ENCODE measurements at places on chromosomes 12 and 14.

DNA sequence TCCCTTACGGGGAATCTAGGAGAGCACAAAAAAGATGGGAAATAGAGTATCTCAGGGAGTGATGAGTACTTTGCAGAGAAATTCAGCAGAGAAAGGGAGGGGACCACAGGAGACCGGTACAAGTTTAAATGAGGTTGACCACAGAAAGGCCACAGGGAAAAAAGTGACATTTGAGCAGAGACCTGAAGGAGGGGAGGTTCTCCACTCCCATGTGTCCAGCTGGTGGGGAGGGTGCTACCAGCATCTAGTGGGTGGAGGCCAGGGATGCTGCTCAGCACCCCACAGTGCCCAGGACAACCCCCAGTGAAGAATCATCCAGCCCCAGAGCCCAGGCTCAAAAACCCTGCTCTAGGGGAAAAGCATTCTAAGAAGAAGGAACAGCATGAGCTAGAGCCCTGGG lies 34.6 kb downstream of the TESC start:
- no peak for DNase-seq

GRCh38 chr12:102954134-102954533 lies 3.3 kb upstream of the ASCL1 start:
- DNase-seq: no peak

- DNase-seq: no peak
Measured at GRCh38 chr12:75998292-75999063, 33.1 kb downstream of the PHLDA1 start.

DNA sequence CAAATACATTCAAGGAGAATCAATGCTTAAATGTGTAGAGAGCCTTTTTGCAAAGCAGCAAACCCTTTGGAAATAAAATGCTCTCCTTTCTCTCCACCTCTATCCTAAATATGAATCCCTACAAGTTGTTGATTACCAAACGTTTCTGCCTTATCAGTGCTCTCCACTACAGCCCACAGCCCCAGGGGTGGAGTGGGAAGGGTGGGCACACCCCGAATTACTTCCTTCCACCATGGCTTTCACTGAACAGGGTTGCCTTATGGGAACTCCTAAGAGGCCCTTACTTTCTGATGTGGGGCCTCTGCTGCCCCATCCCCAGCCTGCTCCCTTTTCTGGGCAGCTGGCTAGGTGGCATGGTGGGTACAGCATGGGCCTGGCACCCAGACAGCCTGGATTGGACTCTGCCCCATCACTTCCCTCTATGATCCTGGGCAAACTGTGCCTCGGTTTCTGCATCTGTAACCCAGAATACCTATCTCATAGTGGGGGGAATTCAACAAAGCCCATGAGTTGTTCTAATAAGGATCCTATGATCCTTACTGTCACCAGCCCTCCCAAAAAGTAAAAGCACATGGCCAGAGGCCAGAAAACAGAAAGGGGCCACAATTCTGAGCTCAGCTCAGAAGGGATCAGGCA lies 16.1 kb downstream of the AK7 start:
- no peak for DNase-seq

- DNase-seq: no peak
Measured at GRCh38 chr14:105908006-105908405, 381.6 kb downstream of the TMEM121 start.

DNA sequence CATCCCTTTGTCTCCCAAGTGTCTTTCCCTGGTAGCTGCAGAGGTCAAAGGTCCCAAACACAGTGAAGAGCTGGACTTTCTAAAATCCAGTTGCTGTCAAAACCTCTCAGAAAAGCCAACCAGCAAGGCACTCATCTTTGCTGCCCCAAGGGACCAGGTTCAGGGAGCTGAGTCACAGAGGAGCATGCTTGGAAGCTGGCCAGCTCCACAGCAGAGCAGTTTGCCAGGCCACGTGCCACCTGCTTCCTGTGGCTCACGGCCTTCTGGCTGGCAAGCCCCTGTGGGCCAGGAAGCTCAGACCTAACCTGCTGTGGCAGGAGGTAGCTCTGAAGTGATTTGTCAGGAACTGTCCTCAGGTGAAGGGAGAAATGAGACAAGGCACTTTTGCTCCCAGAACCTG lies 3.6 kb downstream of the ISCU start:
- no peak for DNase-seq

GRCh38 chr14:103104654-103105452 lies 10.3 kb downstream of the EXOC3L4 start:
- DNase-seq: no peak

GRCh38 chr12:126385785-126386184 lies 1320.5 kb downstream of the AACS start:
- DNase-seq: no peak

DNA sequence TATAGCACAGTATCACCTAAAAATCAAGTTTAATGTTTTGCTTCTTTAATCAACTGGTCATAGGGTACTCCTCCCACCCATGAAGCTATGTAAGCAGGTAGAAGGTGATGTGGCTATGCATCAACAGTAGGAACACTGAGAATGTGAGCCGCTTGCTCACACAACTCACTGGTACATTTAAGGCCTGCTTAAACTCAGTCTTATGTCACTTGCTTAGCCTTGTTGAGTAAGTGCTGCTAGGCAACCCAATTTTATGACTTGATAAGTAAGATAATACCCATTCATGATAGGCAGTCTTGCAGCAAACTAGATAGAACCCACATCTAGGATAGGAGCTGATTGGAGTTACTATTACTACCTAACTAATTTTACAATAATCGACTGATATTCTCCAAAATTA lies 70.0 kb upstream of the BMP4 start:
- DNase-seq: no peak

DNA sequence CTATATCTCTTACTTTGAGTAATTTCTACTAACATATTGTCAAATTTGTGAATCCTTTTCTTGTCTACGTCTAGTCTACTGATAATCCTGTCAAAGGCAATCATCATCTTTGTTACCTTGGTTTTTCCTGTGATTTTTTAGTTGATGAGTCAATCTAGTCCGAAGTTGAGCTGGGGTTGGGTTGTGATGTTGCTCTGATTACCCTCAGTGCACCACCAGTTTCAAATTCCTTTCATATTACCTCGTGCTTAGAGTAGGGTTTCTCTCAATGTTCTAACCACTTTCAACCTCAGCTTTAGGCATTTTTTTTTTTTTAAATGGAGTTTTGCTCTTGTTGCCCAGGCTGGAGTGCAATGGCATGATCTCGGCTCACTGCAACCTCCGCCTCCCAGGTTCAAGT lies 186.8 kb downstream of the BTG1 start:
- no peak for DNase-seq

- DNase-seq: no peak
Measured at GRCh38 chr14:53630336-53630735, 326.3 kb downstream of the BMP4 start.

- no peak for DNase-seq
Measured at GRCh38 chr14:42187846-42188245, 581.2 kb downstream of the LRFN5 start.
